ENCODE measurements at places on chromosomes 3 and 15.

DNA sequence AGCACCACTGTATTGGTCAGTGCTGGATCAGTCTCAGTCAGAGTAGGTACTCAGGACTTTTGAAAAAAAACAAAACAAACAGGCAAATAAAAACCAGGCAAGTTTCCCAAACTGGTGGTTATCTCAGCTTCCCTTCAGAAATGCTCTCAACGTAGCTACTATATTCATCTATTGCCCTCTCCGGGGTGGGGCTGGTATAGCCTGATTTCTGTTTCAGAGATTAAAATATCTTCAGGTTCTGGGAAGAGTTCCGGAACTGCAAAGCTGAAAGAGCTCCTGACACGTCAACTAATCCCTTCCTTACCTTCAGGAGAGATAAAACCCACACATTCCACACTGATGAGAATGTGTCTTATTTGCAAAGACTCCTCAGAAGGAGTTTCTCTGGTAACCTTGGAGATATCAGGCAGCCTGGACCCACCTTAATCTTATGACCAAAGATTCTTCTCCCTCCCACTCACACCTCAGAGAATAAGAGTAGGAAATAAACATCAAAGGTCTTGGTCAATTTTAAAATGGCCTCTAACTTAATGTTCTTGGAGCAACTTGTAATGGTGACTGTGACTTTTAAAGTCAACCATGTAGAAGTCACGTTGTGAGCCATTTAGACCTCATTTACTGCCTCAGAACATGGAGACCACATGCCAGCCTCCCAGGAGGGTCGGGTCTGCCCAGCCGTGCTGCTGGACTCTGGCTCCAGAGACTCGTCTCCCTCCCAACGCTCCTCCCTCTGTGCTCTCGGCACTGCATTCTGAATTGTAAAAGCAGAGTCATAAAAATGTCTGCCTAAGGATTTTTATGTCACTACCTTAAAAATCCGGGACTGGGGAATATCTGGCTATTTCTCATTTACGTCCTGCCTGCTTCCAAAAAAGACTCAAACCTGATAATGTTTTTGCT lies 53.8 kb downstream of the CDCP1 start:
- no peak for DNase-seq

DNA sequence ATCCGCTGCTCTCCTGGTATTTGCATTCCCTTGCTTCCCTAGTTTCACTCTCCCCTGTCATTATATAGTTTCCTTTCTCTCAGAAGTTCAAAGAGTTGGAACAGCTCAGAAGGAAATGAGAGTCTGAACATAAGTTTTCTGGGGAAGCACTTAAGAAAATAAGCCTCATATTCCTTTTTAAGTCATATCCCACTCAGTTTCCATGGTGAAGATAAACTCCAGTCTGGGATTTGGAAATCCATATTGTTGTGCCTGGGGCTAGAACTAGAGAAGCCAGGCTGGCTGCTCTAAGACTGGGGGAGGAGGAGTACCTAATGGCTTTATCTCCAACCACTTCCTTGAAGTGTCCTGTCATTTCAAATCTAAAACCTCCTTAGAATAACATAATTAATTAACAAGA lies 134.2 kb upstream of the ALCAM start:
- no peak for DNase-seq

DNA sequence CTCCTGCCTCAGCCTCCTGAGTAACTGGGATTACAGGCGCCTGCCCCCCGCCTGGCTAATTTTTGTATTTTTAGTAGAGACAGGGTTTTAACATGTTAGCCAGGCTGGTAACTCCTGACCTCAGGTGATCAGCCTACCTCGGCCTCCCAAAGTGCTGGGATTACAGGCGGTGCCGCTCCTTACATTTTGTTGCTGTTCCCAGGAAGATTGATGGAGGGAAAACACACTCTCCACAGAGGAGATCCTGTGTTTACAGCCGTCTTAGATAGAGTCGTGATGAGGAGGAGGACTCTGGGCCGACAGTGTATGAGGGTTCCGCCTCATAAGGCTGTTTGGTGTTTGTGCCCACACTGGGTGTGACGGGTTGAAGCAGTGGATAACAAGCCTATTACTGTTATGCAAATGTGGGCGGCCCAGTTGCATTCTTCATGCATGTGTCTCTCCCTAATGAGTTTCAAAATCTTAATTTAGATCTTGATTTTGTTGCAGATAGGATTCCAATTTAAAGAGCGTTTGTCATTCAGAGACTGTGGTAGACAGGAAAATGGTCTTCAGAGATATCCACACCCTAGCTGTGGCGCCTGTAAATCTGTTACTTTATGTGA lies 60.0 kb downstream of the APBA2 start:
- no peak for DNase-seq

DNA sequence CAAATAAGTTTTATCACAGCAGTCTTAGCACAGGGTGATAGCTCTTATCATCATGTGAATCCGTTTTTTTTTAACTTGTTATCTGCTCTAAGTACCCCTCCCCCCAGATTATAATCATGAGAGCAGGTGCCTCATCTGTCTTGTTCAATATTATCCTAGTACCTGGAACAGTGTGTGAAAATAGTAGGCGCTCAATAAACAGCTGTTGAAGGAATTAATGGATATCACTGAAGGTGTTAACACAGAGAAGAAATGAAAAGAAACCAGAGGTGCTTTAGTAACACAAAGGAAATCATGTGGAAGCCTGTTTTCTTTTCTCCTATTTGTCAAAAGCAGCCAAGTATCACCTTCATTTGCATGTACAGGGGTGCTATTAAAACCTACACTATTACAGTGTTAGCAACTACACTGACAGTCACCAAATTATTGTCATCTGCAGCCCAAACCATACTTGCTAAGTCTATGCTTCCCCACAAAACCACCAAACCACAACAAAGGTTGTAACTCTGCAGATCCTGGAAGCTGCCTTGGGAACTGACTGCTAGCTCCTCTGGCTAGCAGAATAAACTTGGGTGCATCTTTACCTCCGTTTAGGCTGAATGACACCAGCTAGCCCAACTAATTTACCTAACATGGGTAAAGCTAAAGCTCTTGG lies 2.9 kb downstream of the XPC start:
- DNase-seq = no peak

GRCh38 chr3:152870027-152870426 lies 35.1 kb downstream of the P2RY1 start:
- no peak for DNase-seq

DNA sequence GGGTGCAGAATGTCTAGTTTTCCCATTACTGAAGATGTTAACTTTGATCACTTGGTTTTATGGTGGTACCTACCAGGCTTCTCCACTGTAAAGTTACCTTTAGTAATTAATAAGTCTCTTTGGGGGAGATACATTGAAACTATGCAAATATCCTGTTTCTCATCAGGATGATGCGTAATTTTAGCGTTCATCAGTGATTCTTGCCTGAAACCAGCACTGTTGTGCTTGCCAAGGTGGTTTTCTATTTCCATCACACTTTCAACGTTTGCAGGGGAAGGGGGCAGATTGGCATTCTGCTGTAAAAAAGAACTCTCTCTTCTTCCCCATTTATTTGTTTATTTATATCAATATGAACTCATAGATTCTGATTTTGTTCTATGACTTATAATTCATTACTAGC lies 61.0 kb downstream of the SSR3 start:
- no peak for DNase-seq

- no peak for DNase-seq
Measured at GRCh38 chr3:111776827-111777483, 82.1 kb upstream of the PHLDB2 start.

GRCh38 chr15:70213794-70214193 lies 116.1 kb upstream of the TLE3 start:
- DNase-seq = no peak

DNA sequence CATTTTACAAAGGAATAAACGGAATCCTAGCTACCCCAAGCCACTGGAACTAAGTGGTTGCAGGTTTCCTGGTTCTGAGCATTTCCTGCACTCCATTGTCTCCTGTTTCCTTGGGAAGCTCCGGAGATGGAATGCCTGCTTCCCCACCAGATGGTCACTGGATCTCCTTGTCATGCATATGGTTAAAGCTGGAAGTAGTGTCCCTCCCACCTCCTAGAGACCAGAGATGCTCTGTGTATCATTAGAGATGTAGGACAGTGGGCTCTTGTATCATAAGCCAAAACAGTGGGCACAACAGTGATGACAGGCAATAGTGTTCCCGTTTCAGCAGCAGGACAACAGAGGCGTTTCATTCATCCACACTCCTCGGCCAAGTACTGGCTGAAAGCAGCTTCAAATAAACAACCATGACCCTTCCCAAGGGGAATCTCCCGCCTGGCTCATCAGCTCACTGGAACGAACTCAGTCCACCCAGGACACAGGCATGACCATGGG lies 136.2 kb upstream of the EIF1B start:
- no peak for DNase-seq

DNA sequence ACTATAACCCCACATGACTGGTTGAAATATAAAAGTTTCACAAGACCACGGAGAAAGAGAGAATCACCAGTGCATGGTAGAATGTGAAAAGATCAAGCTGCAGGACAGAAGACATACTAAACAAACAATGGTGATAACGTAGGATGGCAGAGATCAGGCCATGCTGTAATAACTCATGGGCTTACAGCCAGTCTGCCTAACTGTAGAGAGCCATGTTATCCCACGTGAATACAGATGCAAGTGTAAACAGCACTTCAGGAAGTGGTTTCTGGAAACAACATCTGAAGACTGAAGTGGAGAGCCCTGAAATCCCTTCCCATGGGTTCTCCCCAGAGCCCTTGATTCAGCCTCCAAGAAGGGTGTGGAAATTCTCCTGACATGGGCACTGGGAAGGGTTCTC lies 103.2 kb upstream of the SLCO2A1 start:
- no peak for DNase-seq

DNA sequence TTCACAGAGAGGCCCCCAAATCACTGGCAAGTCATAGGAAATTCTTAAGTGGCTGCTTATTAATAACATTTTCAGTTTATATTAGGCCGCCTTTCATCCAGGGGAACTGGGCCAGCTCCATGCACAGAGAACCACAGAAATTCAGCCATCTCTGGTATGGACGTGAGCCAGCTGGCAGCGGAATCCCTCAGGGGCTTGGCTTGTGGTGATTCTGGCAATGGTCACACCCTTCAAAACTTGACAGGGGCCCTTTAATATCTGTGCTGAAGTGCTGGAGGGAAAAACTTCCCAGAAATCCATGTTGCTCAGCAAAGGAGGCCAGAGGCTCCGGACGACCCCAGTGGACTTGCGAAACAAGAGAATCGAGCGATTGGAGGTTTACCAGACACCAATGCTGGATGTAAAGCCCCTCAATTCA lies 11.3 kb downstream of the PRICKLE2 start:
- DNase-seq = peak; percentile 83

- no peak for DNase-seq
Measured at GRCh38 chr3:176378789-176379188, 818.5 kb downstream of the TBL1XR1 start.

DNA sequence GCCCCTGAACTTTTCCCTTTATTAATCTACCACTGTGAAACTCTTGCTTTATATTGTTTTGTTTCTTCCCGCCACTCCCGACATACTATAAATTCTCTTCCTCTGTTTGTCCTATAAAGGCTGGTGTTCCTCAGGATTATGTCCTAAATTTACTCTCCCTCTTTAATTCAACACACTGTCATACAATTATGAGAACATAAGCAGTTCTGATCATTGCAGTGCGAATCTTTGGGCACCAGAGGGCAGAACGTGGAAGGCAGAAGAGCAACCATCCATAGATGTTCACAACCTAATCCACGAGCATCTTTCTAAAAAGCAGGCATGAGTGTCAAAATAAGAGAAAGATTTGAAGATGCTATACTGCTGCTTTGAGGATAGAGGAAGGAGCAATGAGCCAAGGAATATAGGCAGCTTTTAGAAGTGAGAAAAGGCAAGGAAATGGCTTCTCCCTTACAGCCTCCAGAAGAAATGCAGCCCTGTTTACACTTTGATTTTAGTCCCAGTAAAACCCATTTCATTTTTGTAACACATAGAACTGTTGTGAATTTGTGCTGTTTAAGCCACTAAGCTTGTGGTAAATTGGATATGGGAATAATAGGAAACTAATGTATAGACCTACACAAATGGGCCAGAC lies 179.4 kb downstream of the GBE1 start:
- no peak for DNase-seq

GRCh38 chr3:103105206-103105605 lies 670.4 kb downstream of the ZPLD1 start:
- no peak for DNase-seq

GRCh38 chr3:11510001-11510340 lies 133.7 kb downstream of the VGLL4 start:
- no peak for DNase-seq

DNA sequence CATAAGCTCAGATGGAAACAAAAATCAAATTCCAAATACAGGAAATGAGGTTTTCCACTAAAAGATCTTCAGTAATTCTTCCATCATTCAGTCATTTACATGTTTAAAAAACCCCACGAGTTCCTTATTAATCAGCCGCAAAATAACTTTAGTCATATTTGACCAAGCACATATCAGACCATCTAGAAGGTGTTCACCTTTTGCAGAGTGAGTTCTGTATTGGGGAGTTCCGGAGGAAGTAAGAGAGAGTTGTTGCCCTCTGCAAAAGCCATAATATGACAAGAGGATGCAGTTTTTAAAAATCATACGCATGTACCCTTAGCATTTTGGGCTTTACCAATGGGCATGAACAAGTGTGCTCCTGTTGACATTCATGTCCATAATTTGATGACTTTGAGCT lies 61.6 kb downstream of the CCR1 start:
- DNase-seq = no peak

GRCh38 chr3:62538691-62539356 lies 165.5 kb upstream of the FEZF2 start:
- DNase-seq = no peak

- no peak for DNase-seq
Measured at GRCh38 chr15:57456559-57456958, 80.3 kb downstream of the CGNL1 start.

GRCh38 chr3:148861277-148861869 lies 3.7 kb upstream of the CPA3 start:
- DNase-seq = no peak

DNA sequence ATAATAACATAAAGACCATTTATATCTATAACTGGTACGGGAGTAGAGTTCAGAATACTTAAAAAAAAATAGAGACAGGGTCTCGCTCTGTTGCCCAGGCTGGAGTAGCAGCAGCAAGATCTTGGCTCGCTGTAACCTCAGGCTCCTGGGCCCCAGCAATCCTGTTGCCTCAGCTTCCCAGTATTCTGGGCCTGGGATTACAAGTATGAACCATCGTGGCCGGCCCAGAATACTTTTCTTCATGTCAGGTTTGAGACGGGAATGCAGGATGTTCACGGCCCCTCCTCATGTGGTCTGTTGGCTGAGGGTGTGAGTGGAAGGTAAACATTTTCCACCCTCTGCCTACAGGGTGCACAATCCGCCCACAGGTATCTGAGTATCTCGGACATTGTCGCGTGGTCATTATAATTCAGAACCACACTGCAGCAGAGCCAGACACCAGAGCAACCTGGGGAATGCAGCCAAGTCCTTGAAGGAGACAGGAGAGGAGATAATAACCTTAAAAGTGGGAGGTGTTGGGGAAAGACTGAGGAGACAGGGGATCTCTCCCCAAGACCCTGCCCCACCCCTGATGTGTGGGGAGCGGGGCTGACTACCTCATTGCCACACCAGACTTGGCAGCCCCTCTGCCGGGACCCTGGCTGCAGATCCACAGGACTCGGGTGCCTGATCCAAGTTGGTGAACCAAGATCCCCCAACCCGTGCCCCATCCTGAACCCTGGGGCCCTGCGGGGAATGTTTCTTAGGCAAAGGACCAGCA lies 106.8 kb downstream of the ADCY5 start:
- DNase-seq = no peak

All from heart right ventricle (tissue), 16 donors.